ENCODE measurements at places on chromosomes 11 and 22. TPM values are rescaled to one million over a fixed set of nuclear protein-coding genes. Genes with fewer than 3 reads are reported as not detected.

Gene DGCR2
- total RNA-seq: 89.1 TPM

Gene FZD4
- total RNA-seq: 9.3 TPM

Gene PGR
- total RNA-seq: not detected

Gene ELFN2
- total RNA-seq: 0.36 TPM

Gene KDM4D
- total RNA-seq: 1.2 TPM

Data from progenitor cell of endocrine pancreas (in vitro differentiated cells).